Brain (organoid and tissue), 16 donors: ENCODE measurements at places on chromosomes 16 and 17.

DNA sequence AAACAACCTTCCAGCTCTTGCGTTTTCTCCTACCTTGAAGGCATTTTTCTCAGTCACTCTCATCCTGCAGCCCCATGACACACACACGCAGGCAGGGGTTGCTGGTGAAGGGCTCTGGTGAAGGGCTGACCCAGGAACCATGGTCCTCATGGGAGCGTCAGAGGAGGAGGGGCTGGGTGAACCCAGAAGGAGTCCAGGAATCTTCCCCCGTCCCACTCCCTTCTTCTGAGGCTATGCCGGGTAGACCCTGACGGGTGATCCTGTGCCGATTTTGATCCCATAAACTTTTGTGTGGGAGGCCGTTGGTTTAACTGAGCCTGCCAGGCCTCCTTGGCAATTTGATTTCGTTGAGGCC lies 278.4 kb upstream of the FOXF1 start:
- DNase-seq = no peak

GRCh38 chr17:19418251-19418992 lies 7.4 kb downstream of the RNF112 start:
- no peak for DNase-seq

- DNase-seq = no peak
Observed at GRCh38 chr16:66485376-66485775, 58.3 kb downstream of the BEAN1 start.

GRCh38 chr17:46925185-46925868 lies 2.4 kb downstream of the GOSR2 start:
- no peak for DNase-seq

- DNase-seq = no peak
Observed at GRCh38 chr16:13926891-13927290, 6.9 kb downstream of the ERCC4 start.

DNA sequence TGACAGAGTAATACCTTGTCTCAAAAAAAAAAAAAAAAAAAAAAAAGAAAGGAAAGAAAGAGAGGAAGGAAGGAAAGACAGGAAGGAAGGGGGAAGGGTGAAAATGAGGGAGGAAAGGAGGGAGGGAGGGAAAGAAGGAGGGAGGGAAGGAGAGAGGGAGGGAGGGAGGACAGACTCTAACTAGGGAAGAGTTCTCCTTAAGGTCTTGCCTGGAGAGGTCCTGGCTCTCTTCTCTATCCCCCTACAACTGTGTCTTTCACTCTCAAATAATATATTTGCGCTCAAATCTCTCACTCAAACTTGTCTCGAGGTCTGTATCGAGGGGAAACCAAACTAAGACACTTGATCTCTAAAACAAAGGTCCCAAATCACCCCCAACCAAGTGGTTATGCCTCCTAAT lies 35.6 kb downstream of the WDR59 start:
- DNase-seq = no peak

DNA sequence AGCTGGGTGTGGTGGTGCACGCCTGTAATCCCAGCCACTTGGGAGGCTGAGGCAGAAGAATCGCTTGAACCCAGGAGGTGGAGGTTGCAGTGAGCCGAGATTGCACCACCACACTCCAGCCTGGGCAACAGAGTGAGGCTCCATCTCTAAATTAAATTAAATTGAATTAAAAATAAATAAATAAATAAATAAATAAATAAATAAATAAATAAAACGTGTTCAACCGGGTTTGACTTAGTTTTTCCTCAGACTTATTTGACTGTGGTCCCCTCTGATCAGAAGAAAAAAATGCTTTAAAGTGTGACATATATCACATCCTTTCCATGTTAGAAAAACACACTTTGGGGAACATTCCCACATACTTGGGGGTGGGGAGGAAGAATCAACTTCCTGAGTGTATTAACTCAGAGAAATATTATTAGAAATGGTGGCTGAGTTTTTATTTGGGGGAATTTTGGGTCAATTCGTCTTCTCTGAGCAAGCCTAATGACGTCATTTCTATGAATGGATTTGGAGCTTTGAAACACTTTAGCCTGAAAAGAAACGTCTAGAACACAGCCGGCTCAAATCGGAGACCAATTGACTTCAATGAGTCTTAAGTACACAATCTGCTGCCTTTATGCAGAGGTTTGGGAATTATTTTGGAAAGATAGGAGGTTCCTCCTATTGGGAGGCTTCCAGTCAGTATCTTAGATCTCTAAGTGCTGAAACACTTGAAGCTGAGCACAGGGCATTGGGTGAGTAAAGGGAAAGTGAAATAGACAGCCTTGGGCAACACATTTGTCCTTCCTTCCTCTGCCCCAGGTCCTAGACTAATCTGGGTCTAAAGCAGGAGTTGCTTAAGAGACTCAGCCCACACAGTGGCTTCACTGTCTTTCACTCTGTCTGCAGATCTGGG lies 132.6 kb downstream of the PITPNC1 start:
- DNase-seq = no peak

DNA sequence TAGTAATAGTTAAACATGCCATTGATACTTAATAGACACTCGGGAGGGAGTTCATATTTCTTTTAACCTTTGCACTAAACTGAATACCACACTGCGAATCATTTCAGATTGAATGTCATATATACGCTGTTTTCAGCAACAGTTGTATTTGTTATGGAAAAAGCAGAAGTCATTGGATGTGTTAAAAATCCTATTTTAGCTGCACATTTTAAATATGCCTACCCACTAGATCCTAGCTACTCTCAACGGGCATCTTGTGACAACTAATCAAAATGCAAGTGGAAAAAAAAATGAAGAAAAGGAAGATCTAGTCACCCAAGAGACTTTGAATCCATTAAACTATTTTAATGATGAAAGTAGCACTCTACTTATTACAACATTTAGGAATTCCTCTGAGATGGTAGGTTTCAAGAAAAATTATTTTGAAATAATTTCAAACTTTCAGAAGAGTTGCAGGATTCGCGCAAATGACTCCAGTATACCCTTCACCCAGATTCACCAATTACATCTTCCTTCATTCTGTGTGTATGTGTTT lies 51.4 kb upstream of the MNT start:
- peak; percentile 80 for DNase-seq

GRCh38 chr17:43548689-43549379 lies 2.7 kb upstream of the ETV4 start:
- DNase-seq = no peak

- no peak for DNase-seq
Observed at GRCh38 chr17:81371910-81372760, 23.1 kb upstream of the BAHCC1 start.

DNA sequence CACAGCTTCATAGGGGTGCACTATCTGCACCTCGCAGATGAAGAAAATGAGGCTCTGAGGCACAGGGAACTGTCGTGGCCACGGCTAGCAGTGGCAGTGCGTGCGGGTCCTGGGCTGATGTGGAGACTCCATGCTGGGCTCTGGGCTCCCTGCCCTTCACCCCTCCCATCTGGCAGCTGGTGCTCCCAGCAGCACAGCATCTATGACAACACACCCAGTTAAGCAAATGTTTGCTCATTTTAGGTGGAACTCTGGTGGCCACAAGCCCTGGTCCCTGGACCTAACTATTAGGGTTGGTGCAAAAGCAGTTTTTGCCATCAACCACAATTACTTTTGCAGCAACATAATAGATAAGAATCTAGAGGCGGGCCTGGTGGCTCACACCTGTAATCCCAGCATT lies 30.9 kb downstream of the IFT140 start:
- DNase-seq = no peak

DNA sequence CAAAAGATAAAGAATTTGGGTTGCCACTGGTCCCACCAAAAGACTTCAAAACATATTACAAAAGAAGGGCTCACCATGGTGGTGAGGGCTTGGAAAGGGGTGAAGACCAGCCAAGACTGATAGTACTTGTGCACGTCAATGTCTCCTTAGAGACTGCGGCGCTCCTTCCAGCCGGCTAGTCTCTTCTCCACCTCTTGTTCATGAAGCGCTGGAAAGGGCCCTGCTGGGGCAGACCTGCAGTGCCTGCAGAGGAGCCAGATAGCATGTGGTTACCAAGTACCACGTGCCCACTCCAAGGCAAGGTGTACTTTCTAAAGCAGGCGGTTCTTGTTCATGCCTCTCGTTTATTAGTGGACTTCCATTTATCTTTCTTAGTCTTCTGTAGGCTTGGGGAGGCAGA lies 92.7 kb upstream of the FAM20A start:
- DNase-seq = no peak

- no peak for DNase-seq
Observed at GRCh38 chr16:57826706-57827625, 24.7 kb upstream of the KIFC3 start.

DNA sequence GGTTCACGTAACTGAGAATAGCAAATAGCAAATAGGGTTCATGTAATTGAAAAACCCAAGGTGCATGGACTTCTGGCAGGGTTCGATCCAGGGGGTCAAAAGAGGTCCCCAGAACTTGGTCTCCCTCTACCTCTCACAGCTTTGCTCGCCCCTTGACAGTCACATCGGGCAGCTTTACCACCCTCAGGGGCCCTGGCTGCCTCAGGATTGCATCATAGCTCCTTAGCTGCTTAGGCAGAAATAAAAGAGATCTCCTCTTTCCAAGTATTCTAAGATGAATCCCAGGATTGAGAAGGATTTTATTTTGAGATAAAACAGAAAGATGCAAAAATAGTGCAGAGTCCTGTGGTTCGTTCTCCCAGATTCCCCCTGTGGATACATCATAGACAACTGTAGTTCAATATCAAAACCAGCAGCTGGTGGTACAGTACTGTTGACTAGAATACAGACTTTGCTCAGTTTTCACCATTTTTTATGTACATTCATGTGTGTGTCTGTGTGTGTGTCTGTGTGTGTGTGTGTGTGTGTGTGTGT lies 12.8 kb downstream of the ADGRG3 start:
- DNase-seq = peak; percentile 14

- peak; percentile 63 for DNase-seq
Observed at GRCh38 chr17:69525920-69526841, 111.7 kb downstream of the MAP2K6 start.

DNA sequence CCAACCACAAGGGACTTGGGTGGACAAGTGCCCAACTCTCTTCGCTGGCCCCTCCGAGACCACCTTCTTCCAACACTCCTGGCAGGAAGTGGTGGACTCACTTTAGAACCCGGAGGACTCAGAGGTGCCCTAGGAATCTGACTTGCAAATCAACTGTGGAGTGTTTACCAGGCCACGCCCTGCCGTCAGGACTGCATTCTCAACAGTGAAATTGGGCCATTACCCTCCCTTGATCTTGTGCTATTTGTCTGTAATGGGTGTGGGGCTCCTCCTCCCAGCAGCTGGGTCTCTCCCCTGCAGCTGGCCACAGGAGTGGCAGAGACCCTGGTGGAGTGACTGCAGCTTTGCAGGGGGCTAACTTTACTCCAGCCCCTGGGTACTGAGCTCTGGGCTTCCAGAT lies 212.2 kb upstream of the RPL38 start:
- no peak for DNase-seq

- DNase-seq = peak; percentile 35
Observed at GRCh38 chr17:68199837-68200688, 47.8 kb upstream of the AMZ2 start.

DNA sequence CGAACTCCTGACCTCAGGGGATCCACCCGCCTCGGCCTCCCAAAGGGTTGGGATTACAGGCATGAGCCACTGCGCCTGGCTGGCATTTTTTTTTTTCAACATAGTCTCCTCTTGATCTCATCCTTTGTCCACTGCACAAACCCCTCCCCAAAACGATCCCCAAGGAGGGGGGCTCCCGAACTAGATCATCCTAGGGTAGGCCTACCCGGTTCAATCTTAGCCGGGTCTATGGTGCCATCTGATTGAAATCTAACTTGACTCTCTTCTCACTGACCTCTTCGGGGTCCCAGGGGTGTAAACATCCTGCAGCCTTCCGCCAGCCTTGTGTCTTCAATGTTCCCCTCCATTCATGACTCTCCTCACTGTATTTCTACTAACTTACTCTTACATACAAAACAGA lies 140.5 kb upstream of the CRHR1 start:
- no peak for DNase-seq

DNA sequence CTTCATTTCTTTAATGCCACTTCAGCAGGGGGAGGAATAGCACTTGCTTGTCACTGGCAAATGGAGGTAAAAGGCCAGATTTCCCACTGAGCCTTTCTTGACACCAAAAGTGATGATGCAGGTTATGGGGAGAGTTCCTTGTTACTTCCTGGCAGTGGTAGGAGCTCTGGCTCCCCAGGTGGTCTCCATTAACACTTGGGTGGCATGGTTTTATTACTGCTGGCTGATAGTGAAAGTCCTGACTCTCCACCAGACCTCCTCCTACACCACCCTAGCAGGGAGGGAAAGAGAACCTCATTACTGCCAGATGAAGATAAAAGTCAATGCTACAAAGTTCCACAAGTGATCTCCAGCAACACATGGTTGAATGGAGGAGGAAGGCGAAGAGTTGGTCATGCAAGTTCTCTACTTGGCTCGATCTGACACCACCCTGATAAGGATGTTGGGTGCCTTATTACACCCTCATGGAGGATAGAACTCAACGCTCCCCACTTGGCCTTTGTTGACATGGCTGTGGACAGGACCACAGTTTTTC lies 152.7 kb upstream of the GNAO1 start:
- no peak for DNase-seq

- peak; percentile 44 for DNase-seq
Observed at GRCh38 chr16:20214401-20214800, 112.9 kb downstream of the GP2 start.

DNA sequence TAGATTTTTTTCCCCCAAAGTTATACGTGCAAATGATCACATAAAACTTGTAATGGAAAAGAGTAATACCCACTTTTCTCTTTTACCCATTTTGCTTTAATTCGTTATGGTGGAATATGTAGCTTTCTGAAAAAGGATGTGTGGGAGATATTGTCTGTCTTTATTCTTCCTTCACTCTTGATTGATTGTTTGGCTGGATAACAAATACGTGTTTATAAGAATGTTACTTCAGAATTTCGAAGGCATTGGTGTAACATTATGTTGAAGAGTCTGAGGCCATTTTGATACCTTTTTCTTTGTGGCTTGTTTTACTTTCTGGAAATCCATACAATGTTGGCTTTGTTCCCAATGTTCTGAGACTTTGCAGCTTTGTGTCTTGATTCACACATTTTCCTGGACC lies 71.4 kb downstream of the BCAS3 start:
- no peak for DNase-seq

GRCh38 chr17:14321476-14321949 lies 20.6 kb downstream of the HS3ST3B1 start:
- no peak for DNase-seq

- DNase-seq = no peak
Observed at GRCh38 chr16:46812781-46813540, 18.0 kb downstream of the C16orf87 start.

DNA sequence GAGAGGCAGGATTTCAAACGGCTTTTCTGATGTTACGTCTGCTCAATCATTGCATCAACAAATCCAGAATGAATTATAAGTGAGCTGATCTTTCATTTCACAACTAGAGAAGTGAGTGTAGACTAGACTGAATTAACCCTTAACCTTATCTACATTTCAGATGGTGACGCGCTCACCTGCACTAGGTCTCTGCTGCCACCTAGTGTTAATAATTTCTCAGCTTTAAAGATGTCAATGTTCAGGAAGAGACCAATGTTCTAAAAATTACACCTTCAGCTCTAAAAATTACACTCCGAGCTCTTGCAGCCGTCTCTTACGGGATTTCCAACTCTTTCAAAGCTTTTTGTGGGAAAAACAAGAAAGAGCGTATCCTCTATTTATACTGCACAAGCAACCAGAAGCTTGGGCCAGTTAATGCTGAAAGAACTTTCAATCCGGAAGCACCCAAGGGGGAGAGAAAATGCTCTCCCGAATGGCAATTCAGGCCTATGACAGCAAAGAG lies 88.2 kb upstream of the FA2H start:
- peak; percentile 85 for DNase-seq

GRCh38 chr17:72311004-72311403 lies 190.2 kb downstream of the SOX9 start:
- no peak for DNase-seq

GRCh38 chr17:6162216-6162615 lies 92.0 kb downstream of the WSCD1 start:
- DNase-seq = no peak
